Activated T-helper 17 cell treated with anti-CD3 and anti-CD28 coated beads, Interleukin-2, amount 50 U/mL, for 72 hours (primary cell): ENCODE measurements at places on chromosomes 16 and 17.
A peak's percentile ranks its signal among the peaks of the same experiment; 100 is the strongest.

- ATAC-seq: no peak
Observed at GRCh38 chr17:82713071-82713723, 3.3 kb upstream of the FN3KRP start.

GRCh38 chr17:8856869-8857575 is 10.5 kb downstream of the PIK3R6 start:
- no peak for ATAC-seq

DNA sequence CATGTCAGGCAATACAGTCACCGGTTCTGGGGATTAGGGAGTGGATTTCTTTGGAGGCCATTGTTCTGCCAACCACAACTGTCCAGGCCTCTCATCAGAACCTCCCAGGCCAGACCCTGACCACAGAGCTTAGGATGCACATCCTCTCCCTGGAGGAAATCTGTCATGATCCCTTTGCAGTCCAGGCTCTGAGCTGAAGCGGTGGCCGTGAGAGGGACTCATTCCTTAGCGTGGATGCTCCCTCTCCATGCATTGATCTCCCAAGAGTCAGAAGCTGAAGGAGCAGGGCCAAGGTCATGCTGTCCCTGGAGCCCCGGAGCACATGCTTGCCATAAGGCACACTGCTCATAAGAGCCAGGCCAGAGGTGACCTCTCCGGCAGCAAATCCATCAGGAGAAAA is 181.4 kb downstream of the COPRS start:
- no peak for ATAC-seq

GRCh38 chr17:70169709-70170597 is 621 bp downstream of the KCNJ2 start:
- peak; percentile 16 for ATAC-seq

- no peak for ATAC-seq
Observed at GRCh38 chr17:37717627-37718323, 27.1 kb downstream of the HNF1B start.
